H9 (cell line): ENCODE measurements at places on chromosomes 1 and 21. TPM values are rescaled to one million over a fixed set of nuclear protein-coding genes. Genes with fewer than 3 reads are reported as not detected.

Gene WNT3A
- total RNA-seq = 0.17 and 0.20 TPM in 2 replicates

Gene RAVER2
- 13.3 and 13.6 TPM in 2 replicates for total RNA-seq

Gene HES4
- total RNA-seq = 3.7 and 4.0 TPM in 2 replicates

Gene VASH2
- total RNA-seq = 76.1 and 79.5 TPM in 2 replicates

Gene OR2T27
- not detected in 2 replicates for total RNA-seq

Gene NUDT4B
- not detected in 2 replicates for total RNA-seq

Gene SYT6
- 71.2 and 77.2 TPM in 2 replicates for total RNA-seq

Gene OR10Z1
- total RNA-seq = not detected in 2 replicates

Gene ATP1A4
- total RNA-seq = 0.20 and 0.44 TPM in 2 replicates

Gene MROH9
- not detected in 2 replicates for total RNA-seq

Gene FCRL6
- total RNA-seq = not detected in 2 replicates

Gene VANGL2
- 57.7 and 58.5 TPM in 2 replicates for total RNA-seq

Gene HTR6
- total RNA-seq = 0.29 and 0.37 TPM in 2 replicates

Gene RBM11
- 1.7 and 2.8 TPM in 2 replicates for total RNA-seq

Gene OR2T29
- not detected in 2 replicates for total RNA-seq

Gene SEMA4A
- total RNA-seq = 11.1 and 11.8 TPM in 2 replicates

Gene EDARADD
- 3.8 and 4.5 TPM in 2 replicates for total RNA-seq

Gene LINGO4
- not detected in 2 replicates for total RNA-seq

Gene IGSF5
- total RNA-seq = 1.9 and 2.1 TPM in 2 replicates

Gene KCNJ9
- 0.09 TPM in 2 replicates for total RNA-seq

Gene DCDC2B
- not detected in 2 replicates for total RNA-seq

Gene NR5A2
- 4.7 and 4.8 TPM in 2 replicates for total RNA-seq

Gene FCER1A
- not detected in 2 replicates for total RNA-seq

Gene TATDN3
- total RNA-seq = 13.8 and 14.2 TPM in 2 replicates

Gene CFAP141
- total RNA-seq = not detected in 2 replicates
